ENCODE measurements at places on chromosomes 1 and 21.

GRCh38 chr1:234197839-234198238, 175.4 kb upstream of the COA6 start:
- no peak for DNase-seq

DNA sequence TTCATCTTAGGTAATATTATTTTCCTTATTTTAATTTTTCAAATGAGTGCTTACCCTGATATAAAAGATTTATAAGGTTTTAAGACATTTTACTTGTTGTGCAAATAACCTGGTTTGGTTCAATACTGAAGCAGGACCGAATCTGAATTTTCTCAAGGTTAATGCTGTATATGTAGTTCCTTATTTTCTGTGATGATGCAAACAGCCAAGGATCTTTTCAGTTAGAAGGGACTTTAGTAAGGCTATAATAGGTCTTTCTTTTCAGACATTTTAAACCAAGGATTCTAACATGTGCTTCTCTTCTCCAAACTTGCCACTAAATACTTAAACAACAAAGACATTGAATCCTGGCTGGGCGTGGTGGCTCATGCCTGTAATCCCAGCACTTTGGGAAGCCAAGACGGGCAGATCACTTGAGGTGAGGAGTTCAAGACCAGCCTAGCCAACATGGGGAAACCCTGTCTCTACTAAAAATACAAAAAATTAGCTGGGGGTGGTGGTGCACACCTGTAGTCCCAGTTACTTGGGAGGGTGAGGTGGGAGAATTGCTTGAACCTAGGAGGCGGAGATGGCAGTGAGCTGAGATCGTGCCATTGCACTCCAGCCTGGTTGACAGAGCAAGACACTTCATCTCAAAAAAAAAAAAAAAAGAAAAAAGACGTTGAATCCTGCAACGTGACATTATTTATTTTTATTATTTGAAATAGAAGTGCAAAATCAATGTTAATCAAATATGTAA, 3.2 kb upstream of the ARPC5 start:
- no peak for DNase-seq

GRCh38 chr1:87325982-87326738, 2.5 kb upstream of the LMO4 start:
- peak; percentile 25 for DNase-seq

GRCh38 chr21:42258885-42259407, 40.0 kb downstream of the ABCG1 start:
- no peak for DNase-seq

DNA sequence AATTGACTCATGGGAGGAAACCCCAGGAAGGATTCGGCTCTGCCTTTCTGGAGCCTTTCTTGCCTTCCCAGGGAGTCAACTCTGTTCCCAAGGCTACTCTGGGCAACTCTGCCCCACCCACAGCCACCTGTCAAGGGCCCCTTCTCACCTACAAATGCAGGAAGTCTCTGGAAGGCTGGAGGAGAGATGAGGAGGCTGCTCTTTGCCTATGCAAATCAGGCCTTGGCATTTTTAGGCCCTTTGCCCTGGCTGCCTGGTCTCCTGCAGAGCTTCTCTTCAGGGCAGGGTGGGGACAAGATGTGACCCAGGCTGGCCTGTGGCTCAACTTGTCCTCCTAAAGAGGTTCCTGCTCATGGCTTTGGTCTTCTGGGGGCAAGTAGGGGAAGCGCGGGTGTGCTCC, 5.4 kb downstream of the SLC6A9 start:
- no peak for DNase-seq

- DNase-seq, result no peak
Observed at GRCh38 chr1:92817986-92818764, 13.7 kb upstream of the RPL5 start.

DNA sequence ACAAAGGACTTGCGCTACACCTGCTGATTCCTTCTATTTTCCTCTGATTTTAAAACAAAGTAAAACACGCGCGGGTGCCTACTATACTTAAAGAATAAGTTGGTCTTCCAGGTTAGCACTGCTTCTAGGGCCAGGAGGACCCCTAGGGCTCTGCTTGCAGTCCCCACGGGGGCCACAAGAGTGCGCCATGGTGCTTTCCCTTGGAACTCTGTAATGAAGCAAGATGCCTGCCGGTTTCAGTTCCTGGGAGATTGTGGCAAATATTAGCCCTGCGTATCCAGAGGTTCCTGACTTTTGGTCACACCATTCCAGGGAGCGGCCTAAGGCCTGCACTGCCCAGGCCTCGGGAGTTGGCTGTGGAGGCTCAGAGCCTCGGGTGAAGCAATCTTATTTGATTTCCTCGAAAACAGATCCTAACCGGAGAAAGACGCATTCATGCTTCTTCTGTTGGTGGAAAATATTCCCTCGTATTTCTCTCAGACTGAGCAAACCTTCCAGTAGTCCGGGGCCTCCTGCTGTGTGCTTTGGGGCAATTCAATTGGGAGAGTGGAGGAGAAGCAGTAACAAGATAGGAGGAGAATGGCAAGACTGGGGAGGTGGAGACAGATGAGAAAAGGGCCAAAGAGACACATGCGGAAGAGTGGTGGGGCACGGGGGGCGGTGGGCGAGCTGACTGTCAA, 25.3 kb downstream of the ADAM30 start:
- DNase-seq, result peak; percentile 41

- no peak for DNase-seq
Observed at GRCh38 chr1:66168467-66168887, 365.5 kb upstream of the SGIP1 start.

DNA sequence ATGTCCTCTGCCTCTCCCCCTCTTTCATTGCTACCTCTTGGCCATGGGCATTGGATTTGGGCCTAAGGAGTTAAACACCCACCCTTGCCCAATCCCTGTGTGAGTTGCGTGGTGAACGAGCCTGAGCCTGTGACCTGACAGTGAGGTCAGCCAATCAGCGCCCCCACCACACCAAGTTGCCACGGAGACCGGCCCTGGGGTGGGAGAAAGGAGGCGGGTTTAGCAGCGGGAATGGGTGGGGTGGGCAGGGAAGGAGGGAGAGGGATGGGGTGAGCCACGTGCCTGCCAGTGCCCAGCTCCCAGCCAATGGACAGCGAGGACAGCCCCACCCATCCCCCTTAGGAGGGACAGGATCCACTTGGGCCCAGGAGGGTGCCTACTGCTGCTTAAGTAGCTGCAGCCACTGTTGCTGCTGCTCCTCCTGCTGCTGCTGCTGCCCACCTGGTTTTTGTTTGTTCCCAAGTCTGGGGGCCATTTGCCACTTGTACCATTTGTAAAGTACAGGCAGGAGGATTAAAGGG, 9.5 kb downstream of the ZBTB7B start:
- no peak for DNase-seq

DNA sequence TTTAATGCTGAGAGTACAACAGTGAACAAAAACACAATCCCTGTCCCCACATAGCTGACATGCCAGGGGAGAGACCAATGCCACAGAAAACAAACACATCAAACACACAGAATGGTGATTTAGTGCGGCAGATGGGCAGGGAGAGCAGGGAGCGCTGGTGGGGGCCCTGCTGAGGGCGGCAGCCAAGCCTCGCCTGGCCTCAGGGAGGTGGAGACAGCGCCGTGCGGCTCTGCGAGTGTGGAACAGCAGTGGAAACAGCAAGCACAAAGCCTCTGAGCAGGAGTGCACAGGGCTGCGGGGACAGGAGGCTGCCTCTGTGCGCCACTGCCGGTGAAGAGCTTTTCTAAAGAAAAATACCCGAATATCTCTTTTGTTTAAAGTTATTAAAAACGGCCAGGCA, 17.0 kb downstream of the MCM3AP start:
- DNase-seq, result no peak

DNA sequence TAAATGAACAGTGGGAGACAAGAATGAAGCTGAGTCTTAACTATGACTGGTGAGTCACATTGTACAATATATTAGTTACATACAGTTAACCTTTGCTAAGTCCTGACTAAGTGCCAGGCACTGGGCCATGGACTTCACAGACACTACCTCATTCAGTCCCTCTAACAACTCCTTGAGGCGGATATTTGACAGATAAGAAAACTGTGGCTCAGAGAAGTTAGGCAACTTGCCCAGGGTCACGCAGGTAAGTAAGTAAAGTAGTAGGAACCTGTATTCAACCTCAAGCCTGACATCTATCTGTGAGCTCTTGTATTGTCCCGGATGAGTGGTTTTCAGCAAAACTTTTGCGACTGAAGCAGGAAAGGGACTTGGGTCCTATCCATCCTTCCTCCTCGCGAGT, 62.1 kb downstream of the GNG12 start:
- no peak for DNase-seq

GRCh38 chr1:39110882-39111281, 84.7 kb downstream of the NDUFS5 start:
- no peak for DNase-seq

DNA sequence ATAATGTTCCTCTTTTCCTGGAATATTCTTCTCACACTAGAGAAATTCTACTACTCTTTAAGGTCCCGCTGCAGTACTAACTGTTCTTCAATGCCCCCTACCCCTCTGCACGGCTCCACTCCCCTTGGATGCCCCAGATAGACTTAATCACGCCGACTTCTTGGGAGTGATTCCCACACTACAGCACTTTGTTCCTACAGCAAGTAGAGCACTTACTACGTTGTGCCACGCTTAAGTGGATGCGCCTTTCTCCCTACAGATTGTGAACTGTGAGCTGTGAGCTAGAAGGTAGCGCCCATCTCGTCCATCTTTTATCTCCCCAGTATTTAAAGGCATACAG, 2.2 kb downstream of the ZNF436 start:
- no peak for DNase-seq

GRCh38 chr1:232998138-232998537, 47.7 kb downstream of the NTPCR start:
- no peak for DNase-seq

DNA sequence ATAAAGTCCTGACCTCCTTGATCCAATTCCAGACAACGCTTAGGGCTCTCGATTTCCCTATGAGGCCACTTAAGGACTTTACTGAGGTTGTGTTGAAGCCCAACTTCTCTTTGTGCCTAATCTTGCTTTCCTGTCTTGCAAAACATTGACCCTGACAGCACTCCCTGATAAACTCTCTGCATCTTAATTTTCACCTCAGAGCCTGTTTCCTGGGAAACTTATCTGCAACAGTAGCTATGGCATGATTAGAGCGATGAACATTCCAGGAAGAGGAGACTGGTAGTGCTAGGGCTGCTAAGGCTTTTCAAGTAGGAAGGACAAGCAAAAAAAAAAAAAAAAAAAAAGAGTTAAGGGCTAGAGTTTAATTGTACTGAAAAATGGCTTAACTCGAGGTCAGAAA, 118.9 kb downstream of the RGS21 start:
- no peak for DNase-seq

DNA sequence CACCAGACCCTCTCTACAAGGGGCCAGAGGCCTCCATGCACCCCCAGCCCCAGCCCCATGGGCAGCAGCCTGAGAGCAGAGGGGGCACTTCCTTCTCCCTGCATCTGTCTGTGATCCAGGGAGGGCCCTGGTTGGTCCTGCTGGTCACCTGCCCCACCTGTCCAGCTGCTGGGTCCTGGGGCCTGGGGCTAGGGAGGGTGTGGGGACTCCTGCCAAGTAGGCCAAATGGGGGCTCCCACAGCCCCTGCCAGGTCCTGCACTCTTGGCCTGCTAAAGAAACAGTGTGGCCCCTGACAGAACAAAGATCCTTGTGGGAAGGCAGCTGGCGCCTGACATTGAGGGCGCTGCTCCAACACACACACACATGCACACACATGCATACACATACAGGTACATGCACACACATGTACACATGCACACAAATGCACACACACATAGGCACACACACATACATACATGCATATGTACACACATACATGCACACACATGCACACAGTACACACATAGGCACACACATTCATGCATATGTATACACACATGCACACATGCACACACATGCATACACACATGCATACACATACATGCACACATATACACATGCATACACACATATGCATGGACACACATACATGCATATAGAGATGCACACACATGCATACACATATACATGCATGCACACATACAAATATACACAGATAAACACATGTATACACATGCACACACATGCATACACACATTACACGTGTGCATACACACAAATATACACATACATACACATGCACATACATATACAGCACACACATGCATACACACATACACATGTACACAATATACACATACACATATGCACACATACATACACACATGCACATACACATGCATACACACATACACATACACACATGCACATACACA, 49.9 kb downstream of the TRPM2 start:
- DNase-seq, result no peak

- no peak for DNase-seq
Observed at GRCh38 chr21:26965040-26965906, 1.6 kb downstream of the ADAMTS5 start.

GRCh38 chr21:41289431-41289830, 27.2 kb upstream of the FAM3B start:
- DNase-seq, result no peak

GRCh38 chr1:40308036-40308727, 8.9 kb downstream of the COL9A2 start:
- no peak for DNase-seq

DNA sequence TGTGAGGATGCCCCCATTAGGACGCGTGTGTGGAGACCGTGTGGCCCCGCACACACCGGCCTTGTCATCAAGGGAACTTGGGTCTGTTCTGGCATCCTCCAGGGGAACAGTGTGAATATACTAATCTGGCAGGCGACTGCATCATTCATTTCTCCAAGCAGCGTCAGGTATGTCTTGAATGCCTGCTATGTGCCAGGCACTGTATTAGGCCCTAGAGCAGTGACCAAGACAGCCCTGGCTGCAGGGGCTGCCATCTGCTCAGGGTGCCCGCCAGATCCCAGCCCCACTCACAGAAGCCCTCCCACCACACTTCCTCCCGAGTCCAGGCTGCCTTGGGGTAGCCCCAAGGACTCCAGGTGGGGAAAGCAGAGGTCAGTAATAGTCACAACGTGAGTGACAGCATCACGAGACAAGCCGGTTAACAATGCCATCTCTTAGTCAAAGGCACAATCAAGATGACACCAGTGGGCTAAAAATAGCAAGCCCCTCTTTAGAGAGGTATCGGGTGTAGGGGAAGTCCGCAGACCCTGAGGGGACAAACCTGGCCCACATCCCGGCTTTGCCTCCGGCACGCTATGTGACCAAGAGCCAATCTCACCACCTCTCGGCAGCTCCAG, 7.5 kb upstream of the LAPTM5 start:
- DNase-seq, result no peak

GRCh38 chr1:45552331-45552730, 1.7 kb downstream of the AKR1A1 start:
- no peak for DNase-seq

All from stimulated activated CD4-positive, alpha-beta T cell treated with anti-CD3 and anti-CD28 coated beads, Interleukin-4, amount 100 ng/mL, for 4 hours (primary cell).